Thoracic aorta endothelial cell (primary cell): ENCODE measurements at places on chromosomes 5 and 9. TPM values are rescaled to one million over a fixed set of nuclear protein-coding genes. Genes with fewer than 3 reads are reported as not detected.

The LEAP2 gene
- total RNA-seq = 0.50 and 0.53 TPM in 2 replicates

The TMEM252 gene
- total RNA-seq = not detected in 2 replicates

The ADRA1B gene
- 0.07 and 0.13 TPM in 2 replicates for total RNA-seq

The AHRR gene
- total RNA-seq = 6.8 and 9.7 TPM in 2 replicates

The SLC6A3 gene
- total RNA-seq = not detected in 2 replicates

The CIZ1 gene
- 33.6 and 47.6 TPM in 2 replicates for total RNA-seq

The RNF224 gene
- 0.07 TPM in 1 of 2 replicates, not detected in the other for total RNA-seq

The IL9 gene
- total RNA-seq = not detected in 2 replicates

The TMEFF1 gene
- total RNA-seq = 4.1 and 6.2 TPM in 2 replicates

The FCN1 gene
- total RNA-seq = not detected in 2 replicates
